ENCODE measurements at places on chromosomes 16 and 17.
A peak's percentile ranks its signal among the peaks of the same experiment; 100 is the strongest.

- no peak for DNase-seq
Measured at GRCh38 chr16:68227850-68228553, 7.9 kb downstream of the ESRP2 start.

- no peak for DNase-seq
Measured at GRCh38 chr17:9050801-9051401, 29.6 kb downstream of the NTN1 start.

DNA sequence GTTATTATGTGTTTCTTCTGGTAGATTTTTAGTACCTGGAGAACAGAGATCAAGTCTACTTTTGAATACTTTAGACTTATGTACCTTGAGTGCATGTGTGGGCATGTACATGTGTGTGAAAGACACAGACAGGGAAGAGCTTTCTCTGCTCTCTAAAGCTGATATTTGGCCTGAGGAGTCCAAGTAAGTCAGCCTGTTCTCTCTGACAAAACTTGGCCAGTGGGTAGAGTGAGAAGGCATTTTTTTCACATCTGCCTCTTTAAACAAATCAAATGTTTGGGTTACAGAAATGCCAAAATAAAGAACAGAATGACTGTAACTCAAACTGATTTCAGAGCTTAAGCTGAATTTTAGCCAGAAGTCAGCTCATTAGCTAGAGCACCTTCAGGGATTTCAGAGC, 309.7 kb upstream of the DYNLRB2 start:
- DNase-seq, result no peak

- no peak for DNase-seq
Measured at GRCh38 chr17:19331543-19332245, 30.8 kb downstream of the B9D1 start.

DNA sequence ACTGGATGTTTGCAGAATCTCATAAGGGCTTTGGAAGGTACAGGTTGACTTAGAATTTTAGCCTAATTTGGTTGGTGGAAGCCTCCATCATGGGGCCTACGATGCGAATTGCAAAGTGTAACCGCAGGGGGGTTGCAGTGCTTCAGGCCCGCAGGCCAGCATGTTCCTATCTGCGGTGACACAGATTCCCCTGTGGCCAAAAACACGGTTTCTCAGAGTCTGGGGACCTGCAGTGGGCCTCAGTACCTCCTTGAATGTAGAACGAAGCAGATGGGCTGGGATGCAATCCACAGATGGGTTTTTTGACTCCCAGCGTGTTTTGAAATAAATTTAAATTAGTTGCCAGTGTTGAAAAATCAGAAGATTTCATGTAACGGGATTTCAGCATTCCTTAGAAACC, 34.7 kb downstream of the KIAA0513 start:
- DNase-seq, result no peak

GRCh38 chr16:87311387-87311786, 5.8 kb downstream of the C16orf95 start:
- no peak for DNase-seq

DNA sequence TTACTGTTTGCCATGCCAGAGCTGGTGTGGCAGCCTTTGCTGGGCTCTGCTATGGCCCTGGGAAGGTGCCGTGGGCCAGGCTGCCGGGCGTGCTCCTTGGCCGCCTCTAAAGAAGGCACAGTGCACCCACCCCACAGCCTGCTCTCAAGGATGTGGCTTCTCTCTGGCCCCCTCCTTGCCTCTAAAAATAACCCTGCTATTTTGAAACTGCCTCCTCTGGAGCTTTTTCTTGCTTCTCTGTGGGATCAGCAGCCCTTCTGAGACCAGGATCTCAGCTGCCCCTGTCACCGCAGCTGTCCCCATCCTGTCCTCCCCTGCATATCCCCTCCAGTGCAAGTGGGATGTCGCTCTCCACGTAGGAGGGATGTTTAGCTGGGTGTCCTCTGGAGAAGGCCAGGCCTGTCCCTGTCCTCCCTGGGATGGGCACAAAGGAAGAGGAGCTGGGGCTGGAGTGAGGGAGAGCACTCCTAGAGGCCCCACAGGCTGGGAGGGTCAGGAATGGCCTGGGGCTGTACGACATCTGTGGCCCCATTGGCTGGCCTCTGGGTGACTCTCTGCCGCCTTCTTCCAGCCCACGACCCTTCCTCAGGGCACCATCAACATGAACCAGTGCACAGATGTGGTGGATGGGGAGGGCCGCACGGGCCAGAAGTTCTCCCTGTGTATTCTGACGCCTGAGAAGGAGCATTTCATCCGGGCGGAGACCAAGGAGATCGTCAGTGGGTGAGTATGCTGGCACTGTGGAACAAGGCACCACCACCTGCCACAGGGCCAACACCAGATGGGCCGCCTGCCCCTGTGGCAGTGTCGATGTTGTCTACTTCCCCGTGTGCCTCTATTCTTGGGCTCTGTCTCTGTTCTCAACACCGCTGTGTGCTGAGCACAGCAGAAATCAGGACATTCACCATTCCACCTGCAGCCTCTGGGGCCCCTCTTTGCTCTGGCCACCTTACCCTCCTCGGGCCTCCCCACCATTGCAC, 79.7 kb downstream of the PLD6 start:
- no peak for DNase-seq

- no peak for DNase-seq
Measured at GRCh38 chr16:57653936-57654335, 14.2 kb upstream of the ADGRG3 start.

- no peak for DNase-seq
Measured at GRCh38 chr17:19546289-19547065, 12.8 kb downstream of the SLC47A1 start.

DNA sequence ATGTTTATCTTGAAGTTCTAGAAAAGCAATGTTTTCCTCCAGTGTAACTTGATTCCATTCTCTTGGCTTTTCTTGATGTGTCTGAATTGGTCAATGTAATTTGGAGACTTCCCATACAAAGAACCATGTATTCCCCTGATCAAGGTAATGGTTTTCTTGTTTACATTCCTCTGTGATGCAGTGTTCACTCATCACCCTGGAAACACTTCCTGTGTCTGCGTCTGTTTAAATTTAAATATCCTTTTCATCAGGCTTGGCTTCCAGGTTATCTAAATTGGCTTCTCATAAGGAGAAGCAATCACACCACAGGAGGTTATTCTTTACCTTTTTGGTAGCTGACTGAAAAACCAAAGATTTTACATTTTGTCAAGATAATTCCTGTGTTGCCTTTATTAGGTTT, 237.3 kb upstream of the WSCD1 start:
- DNase-seq, result no peak

- no peak for DNase-seq
Measured at GRCh38 chr16:12210925-12211869, 234.7 kb downstream of the SNX29 start.

DNA sequence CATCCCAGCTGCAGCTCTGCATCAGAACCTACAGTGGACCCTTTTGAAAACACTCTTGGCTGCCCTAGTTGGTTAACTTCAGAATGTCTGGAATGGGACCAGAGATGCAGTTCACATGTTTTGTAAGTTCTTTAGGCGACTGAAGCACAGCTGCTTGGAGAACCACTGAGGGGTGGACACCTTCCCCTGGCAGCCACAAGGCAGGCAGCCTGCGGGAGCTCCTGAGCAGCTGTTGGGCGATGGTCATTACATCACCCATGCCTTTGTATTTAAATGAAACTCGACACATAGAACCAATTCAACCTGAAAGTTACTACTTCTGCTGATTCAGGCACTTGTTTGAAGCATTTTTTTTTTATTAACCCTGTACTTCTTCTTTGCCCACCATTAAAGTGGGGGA, 151.5 kb downstream of the LGALS9B start:
- DNase-seq, result no peak

- DNase-seq, result no peak
Measured at GRCh38 chr17:64424324-64424849, 24.5 kb upstream of the MILR1 start.

- no peak for DNase-seq
Measured at GRCh38 chr17:64679710-64680216, 17.7 kb upstream of the SMURF2 start.

GRCh38 chr16:23206986-23207385, 24.4 kb downstream of the SCNN1G start:
- DNase-seq, result no peak

DNA sequence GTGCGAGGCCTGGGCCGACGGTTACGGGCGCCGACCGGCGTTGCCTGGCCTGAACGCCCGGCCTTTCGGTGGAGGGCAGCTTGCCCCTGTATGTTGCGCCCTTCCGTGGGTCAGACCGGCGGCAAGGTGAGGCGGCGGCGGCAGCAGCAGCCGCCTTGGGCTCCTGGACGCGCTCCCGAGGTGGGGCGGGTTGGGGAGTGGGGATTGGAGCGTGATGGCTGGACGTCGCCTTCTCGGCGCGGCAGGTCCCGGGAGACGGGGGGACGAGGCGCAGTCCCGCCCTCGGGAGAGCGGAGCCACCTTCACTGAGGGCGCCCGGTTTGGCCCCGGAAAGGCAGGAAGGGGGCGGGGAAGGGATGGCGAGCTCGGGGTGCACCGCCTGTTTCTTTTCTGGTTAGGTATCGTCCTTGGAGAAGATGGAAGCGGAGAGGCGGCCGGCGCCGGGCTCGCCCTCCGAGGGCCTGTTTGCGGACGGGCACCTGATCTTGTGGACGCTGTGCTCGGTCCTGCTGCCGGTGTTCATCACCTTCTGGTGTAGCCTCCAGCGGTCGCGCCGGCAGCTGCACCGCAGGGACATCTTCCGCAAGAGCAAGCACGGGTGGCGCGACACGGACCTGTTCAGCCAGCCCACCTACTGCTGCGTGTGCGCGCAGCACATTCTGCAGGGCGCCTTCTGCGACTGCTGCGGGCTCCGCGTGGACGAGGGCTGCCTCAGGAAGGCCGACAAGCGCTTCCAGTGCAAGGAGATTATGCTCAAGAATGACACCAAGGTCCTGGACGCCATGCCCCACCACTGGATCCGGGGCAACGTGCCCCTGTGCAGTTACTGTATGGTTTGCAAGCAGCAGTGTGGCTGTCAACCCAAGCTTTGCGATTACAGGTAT, 671 bp downstream of the DGKE start:
- peak; percentile 80 for DNase-seq

DNA sequence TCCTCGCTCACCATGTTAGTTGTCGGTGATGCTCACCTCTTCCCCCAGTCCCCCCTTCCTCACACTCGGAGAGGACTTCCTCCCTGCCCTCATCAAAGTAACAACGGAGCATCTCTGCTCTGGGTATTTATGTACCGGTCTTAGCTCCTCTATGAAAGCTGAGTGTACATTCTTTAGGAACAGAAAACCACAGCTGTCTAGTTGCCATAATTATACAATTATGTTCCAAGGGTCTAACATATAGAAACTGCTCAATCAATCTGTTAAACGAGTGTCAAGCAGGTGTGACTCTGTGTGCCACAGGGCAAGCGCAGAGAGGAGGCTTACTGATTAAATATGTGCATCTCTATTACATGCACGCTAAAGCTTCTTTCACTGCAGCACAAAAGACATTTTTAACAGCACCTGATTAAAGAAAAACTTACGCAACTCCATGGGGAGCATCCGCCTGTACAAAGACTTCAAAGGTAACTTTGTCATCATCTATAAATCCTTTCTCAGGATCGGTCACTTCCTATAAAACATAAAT, 37.8 kb downstream of the LITAFD start:
- no peak for DNase-seq

GRCh38 chr17:58341861-58342475, 10.0 kb downstream of the SUPT4H1 start:
- DNase-seq, result no peak

GRCh38 chr17:2238432-2239169, 65.0 kb downstream of the SMG6 start:
- DNase-seq, result no peak

- DNase-seq, result no peak
Measured at GRCh38 chr16:90057738-90058173, 19.4 kb downstream of the PRDM7 start.

DNA sequence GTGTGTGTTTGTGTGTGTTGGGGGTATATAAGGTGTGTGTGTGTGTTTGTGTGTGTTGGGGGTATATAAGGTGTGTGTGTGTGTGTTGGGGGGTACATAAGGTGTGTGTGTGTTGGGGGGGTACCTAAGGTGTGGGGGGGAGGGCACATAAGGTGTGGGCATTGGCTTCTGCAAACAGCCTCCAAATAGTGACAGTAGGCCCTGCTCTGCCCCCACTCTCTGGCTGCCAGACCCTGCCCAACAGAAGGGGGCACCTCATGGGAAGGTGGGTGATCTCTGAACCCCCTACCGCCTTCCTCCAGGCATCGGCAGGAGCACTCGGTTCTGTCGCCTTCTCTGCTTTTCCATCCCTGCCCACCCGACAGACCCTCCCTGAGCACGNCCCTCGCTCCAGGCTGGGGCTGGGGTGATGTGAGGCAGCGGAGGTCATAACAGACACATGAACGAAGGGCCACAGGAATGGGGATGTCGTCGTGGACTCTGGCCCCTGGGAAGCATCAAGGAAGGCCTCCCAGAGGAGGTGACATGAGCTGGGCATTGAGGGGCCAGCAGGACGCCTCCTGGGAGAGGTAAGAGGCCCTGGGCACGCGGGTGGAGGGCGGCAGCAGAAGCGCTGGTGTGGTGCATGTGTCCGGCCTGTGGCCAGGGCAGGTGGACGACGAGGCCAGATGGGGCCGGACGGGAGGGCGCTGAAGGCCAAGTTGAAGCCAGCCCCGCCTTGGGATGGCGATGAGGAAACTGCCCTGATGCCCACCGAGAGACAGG, 136.6 kb upstream of the RPH3AL start:
- no peak for DNase-seq

DNA sequence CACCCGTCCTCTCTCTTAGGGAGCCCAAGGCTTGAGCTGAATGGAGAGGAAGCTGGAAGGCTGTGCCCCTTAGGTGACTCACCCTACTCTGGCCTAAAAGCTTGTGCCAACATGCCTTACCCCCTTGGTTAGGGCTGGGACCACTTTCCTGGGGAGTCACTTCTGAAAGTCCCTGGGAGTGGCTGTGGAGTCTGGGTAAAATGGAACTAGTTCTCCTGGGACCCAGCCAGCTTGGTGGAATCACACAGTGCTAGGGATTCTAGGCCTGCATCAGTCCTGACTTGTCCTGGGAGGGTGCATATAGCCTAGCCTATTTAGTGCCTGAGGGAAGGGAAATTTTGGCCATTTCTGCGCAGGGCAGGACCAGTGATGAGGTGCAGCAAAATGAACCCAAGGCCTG, 10.5 kb downstream of the MMP28 start:
- DNase-seq, result no peak

- DNase-seq, result no peak
Measured at GRCh38 chr17:74059479-74060240, 143.8 kb upstream of the RPL38 start.

GRCh38 chr16:2437032-2437790, 8.0 kb downstream of the CCNF start:
- DNase-seq, result no peak

GRCh38 chr16:907361-907760, 63.4 kb downstream of the LMF1 start:
- DNase-seq, result no peak

GRCh38 chr17:81648707-81649085, 7.6 kb downstream of the PDE6G start:
- DNase-seq, result no peak

GRCh38 chr16:56569971-56570370, 5.1 kb downstream of the MT4 start:
- no peak for DNase-seq

GRCh38 chr16:54821731-54822130, 108.9 kb upstream of the IRX5 start:
- no peak for DNase-seq
